ENCODE measurements at places on chromosomes 4 and X.

DNA sequence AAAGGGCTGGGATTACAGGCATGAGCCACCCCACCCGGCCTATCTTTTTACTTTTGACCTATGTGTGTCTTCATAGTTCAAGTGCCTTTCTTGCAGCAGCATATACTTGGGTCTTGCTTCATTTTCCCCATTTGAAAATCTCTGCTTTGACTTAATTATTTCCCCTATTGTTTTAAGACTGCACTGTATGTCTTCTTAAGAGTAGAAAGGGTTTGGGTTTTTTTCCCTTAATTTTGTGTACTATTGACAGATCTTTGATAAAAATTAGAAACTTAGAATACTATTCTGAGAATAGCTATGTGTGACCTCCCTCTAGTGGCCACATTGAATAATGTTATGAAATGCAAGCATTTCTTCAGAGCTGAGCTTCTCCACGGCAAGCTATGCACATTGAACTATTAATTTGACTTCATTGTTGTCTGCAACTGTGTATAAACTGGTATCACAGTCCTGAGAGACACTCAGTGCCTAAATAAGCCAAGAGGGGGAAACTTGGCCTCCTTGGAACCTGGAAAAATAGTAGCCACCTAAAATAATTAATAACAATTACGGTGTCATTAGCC, 8.7 kb upstream of the SLC25A4 start:
- no peak for DNase-seq

GRCh38 chr4:185870366-185870765, 58.4 kb upstream of the SORBS2 start:
- no peak for DNase-seq

GRCh38 chrX:136647677-136648360, at the start of gene CD40LG:
TSS of gene CD40LG (plus strand) at chrX:136648158. CDS start at chrX:136648249, 91 bp downstream.
- DNase-seq, result no peak

- DNase-seq, result no peak
Observed at GRCh38 chrX:20224814-20225487, 41.8 kb downstream of the RPS6KA3 start.

- DNase-seq, result no peak
Observed at GRCh38 chr4:147610686-147611085, 6.5 kb upstream of the TMEM184C start.

- DNase-seq, result no peak
Observed at GRCh38 chrX:7948483-7948882, 21.3 kb upstream of the PNPLA4 start.

DNA sequence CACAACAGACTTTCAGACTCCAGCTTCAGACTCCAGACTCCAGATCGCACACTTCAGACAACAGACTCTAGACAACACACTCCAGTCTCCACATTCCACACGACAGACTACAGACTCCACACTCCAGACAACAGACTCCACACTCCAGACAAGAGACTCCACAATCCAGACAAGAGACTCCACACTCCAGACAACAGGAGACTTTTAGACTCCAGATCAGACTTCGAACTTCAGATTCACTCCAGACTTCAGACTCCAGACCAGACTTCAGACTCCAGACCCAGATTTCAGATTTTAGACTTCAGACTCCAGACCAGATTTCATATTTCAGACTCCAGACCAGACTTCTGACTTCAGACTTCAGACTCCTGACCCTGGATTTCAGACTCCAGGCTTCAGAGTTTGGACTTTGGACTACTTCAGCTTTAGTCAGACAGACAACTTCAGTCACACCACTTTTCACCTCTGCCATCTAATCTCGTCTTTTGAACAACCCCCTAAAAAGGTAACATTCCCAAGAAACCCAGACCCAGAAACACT, 29.0 kb upstream of the TLR2 start:
- DNase-seq, result no peak

- no peak for DNase-seq
Observed at GRCh38 chr4:162456106-162456505, 292.3 kb upstream of the FSTL5 start.

- no peak for DNase-seq
Observed at GRCh38 chrX:14125462-14125861, 95.8 kb upstream of the GEMIN8 start.

DNA sequence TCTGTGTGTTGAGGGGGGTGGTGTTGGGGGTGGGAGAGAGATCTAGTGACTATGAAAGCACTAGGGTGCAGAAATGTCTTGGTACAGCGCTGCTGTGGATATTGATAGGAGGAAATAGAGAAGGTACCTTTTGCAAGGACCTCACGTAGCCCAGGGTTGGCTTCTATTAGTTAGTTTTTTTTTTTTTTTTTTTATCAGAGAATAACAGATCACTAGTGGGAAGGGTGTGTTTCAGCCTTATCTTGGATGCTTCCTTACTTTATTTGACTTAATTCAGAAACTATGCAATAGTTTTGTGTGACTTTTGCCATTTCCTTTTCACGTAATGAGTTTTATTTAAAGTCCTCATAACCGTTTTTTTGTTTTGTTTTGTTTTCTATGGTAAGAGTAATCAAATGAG, 16.4 kb upstream of the PGRMC2 start:
- no peak for DNase-seq

DNA sequence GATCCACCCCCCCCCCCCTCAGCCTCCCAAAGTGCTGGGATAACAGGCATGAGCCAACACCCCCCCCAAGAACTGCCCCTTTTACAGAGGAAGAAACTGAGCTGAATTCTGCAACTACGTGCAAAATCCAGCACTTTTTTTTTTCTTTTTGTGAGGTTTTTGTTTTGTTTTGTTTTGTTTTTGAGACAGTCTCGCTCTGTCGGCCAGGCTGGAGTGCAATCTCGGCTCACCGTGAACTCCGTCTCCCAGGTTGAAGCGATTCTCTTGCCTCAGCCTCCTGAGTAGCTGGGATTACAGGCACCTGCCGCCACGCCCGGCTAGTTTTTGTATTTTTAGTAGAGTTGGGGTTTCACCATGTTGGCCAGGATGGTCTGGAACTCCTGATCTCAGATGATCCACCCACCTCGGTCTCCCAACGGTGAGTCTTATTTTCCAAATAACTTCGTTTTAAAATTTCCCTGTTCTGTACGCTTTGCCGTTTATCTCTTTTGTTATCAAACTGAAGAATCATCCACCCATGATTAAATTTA, 4.9 kb downstream of the CRLF2 start:
- DNase-seq, result no peak

GRCh38 chr4:6473264-6474052, 1.0 kb upstream of the PPP2R2C start:
- no peak for DNase-seq

DNA sequence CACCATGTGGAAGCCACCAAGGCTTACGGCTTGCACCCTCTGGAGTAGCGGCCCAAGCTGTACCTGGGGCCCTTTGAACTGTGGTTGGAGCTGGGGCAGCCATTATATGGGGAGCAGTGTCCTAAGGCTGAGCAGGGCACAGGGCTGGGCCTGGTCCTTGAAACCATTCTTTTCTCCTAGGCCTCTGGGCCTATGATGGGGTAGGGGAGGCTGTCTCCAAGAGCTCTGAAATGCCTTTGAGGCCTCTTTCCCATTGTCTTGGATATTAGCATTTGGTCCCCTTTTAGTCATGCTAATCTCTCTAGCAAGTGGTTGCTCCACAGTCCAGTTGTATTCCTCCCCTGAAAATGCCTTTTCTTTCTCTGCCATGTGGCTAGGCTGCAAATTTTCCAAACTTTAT, 96.4 kb upstream of the ARX start:
- no peak for DNase-seq

- DNase-seq, result no peak
Observed at GRCh38 chrX:134634691-134635090, 23.6 kb downstream of the PLAC1 start.

DNA sequence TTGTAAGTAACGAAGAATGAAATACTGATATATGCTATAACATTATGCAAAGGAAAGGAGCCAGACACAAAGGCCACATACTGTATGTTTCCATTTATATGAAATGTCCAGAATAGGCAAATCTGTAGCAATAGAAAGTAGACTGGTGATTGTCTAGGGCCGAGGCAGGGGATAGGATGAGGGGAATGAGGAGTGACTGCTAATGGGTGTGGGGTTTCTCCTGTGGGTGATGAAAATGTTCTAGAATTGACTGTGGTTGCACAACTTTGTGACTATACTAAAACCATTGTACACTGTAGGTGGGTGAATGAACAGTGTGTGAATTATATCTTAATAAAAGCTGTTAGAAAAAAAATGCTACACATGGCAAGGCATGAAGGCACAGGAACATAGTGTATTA, 19.9 kb upstream of the SUPT20HL1 start:
- DNase-seq, result no peak

DNA sequence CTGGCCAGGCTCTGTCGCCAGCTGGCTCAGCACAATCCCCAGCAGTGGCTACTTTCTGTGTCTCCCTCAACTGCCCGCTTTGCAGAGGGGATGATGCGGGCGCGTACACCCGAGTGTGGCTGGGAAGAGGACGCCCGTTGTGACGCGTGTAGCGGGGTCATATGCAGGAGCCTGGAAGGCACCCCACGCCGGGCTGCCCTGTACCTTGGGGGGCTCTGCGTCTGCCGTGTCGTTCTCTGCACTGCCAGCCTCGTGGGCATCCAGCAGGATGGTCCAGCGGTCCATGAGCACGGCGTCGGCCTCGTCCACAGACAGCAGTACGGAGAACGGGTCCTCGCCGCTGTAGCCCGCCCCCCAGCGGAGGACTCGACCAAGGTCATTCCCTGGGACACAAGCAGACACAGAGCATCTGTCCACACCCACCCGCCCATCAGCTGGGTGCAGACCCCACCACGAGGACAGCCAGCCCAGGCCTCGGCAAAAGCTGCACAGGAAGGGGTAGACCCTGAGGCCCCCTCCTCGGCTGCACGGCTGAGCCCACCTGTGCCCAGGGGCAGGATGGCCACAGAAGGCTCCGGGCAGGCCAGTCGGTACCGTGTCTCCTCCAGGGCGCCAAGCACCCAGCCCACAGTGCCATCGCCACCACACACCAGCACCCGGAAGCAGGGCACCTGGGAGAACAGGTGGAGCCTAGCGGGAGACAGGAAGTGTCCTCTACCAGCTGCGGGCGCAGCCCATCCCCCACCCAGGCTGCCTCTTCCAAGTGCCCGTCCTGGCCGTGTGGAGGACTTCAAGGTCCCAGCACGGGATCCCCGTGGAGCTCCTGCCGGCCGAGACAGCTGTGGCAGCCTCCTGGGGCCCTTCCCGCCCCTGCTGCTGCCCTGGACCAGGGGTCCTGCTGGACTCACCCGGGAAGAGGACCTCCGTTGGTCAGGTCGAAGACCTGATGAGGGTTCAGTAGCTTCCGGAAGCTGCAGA, 10.8 kb downstream of the DGKQ start:
- no peak for DNase-seq

DNA sequence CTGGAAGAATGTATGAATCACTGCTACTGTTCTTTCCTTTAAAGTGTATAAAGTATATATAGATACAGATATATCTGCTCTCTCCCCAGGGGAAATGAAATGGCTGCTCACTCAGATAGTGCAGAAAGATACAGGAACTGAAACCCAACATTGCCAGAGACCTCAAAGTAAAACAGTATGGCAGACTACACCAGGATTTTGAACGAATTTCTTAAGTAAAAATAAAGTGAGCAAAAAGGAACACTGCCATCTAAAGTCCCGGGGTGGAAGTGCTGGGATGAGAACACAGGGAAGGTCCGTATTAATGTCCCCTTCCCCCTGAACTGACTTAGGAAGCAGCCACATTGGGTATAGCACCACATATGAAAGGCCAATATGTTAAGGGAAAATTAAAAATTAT, 93.4 kb downstream of the TMA16 start:
- no peak for DNase-seq

DNA sequence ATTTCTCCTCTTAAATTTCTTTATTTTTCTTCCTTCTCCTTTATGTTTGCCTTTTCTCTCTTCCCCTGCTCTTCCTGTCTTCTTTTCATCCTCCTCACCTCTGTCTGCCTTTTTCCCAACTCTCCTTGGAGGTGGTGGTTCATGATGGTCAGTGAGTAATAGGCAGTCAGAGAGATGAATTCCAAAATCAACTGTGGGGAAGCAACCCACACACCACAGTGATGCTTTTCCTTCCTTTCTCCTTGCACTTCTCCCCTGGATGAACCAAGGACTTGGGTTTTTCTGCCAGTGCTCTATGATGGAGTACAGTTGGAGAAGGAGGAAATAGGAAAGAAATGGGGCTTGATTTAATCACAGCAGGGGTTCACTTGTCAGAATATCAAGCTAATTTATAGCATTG, 153.8 kb downstream of the DCK start:
- no peak for DNase-seq

- no peak for DNase-seq
Observed at GRCh38 chr4:128068918-128069317, 7.8 kb downstream of the LARP1B start.

Data from thoracic aorta (tissue), 2 donors.